ENCODE measurements at places on chromosomes 7 and 10. TPM values are rescaled to one million over a fixed set of nuclear protein-coding genes. Genes with fewer than 3 reads are reported as not detected.

- no peak for DNase-seq
Measured at GRCh38 chr7:55552320-55553023, 19.8 kb downstream of the VOPP1 start.

Gene BTBD16
- not detected for polyA plus RNA-seq

Gene CTAGE15
- not detected for polyA plus RNA-seq

Gene EGR2
- 2.4 TPM for polyA plus RNA-seq

Gene MOGAT3
- 0.58 TPM for polyA plus RNA-seq

DNA sequence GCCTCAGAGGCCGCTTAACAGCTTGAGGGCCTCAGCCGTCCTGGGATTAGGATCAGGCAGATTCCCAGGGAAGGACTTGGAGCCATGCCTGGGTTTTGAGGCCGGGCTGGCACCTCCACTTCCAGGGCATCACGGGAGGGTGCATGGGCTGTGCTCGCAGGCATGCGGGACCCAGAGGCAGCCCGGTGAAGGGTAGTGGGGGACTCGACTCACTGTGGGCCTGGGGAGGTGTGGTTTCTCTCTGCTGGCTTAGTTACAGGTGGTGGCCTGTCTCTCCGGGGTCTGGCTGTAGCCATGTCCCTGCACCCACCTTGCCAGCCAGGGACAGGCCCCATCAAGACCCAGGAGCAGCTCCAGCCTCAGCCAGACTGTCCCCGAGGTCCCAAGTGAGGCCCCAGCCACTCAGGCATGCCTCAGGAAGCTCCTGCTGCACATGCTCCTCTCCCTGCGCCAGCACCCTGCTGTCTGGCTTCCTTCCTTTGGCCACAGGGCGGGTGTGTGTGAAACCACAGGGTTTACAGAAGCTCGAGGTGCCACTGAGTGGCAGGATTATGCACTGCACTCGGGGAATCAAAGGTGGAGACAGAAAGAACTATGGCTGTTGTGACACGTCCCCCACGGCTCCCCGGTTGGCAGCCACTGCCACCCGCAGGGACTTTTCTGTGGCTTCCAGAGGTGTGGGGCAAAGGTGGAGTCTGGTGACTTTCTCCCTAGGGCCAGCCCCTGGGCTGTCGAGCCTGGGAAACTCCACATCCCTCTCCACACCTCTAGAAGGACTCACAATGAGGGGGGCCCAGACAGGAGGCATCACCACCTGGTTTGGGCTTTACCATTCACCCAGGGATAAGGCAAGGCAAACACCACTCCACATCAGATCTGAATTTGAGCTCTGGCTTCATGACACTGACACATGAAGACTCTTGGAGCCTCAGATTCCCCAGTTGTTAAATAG is 19.7 kb downstream of the GOLGA7B start:
- DNase-seq, result peak; percentile 71

DNA sequence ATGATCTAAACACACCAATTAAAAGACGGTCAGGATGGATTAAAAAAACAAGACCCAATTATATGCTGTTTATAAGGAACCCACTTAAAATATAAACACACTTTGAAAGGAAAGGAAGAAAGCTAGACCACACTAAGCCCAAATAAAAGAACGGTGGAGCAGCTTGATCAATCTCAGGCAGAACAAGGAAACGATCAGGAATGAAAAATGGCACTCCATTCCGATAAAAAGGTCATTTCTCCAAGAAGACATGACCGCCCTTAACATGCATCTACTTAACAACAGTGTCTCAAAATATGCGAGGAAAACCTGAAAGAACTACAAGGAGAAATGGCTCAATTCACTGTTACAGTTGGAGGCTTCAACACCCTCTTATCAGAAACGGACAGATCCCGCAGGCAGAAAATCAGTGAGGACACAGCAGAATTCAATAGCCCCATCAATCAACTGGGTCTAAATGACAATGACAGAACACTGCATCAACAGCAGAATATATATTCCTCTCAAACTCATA is 210.0 kb downstream of the MAD1L1 start:
- DNase-seq, result no peak

- DNase-seq, result no peak
Measured at GRCh38 chr7:141462958-141463357, 88.3 kb upstream of the AGK start.

- no peak for DNase-seq
Measured at GRCh38 chr10:28669227-28670173, 7.8 kb upstream of the BAMBI start.

GRCh38 chr10:85620807-85621206 is 745.8 kb downstream of the GRID1 start:
- DNase-seq, result no peak

Gene TAC1
- 1.7 TPM for polyA plus RNA-seq

Gene TWIST1
- polyA plus RNA-seq, result 0.29 TPM

GRCh38 chr7:2175091-2175490 is 57.7 kb downstream of the MAD1L1 start:
- no peak for DNase-seq

DNA sequence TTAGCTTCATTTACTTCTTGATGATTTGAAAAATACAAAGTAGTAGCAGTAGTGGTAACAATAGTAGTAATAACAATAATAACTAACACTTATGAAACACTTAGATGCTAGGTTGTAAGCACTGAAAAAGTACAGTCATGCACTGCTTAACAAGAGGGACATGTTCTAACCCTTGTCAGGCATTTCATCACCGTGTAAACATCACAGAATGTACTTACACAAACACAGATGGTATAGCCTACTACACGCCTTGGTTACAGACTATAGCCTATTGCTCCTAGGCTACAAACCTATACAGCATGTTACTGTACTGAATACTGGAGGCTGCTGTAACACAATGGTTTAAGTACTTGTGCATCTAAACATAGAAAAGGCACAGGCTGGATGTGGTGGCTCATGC is 60.6 kb downstream of the PUS7 start:
- DNase-seq, result no peak

Gene CLDN4
- polyA plus RNA-seq, result 69.3 TPM

Gene DLG5
- 15.6 TPM for polyA plus RNA-seq

Gene IDE
- polyA plus RNA-seq, result 7.3 TPM

GRCh38 chr7:97480772-97481390 is 251.0 kb upstream of the TAC1 start:
- DNase-seq, result no peak

DNA sequence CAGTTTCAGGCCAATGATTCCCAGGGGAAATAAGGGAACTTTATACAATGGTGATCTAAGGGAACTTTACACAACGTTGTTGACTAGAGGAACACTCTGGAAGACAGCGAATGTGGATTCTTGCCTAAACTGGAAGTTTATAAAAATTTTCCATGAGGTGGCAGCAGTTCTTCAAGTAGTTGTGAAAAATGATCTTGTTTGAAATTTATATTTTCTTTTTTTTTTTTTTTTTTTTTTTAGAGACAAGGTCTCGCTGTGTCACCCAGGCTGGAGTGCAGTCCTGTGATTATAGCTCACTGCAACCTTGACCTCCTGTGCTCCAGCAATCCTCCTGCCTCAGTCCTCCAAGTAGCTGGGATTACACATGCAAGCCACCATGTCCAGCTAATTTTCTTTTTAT is 32.1 kb upstream of the GTF2I start:
- DNase-seq, result no peak

DNA sequence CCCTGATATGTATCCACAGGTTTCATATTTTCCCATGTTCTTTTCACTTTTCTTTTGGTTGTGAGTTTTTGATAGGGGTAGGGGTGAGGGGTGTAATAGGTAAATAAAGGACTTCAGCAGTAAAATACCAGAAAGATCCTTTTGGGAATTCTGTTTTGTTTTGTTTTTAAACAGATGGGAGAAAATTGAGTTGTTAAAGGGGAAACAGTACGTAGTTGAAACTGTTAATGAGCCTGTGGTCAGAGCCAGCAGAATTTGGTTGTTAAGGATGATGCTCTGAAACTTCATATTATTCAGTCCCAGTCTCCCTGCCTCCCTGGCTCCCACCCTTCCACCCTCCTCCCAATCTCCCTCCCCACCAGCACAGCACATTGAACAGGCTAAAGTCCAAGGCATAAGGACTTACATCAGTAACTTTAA is 195.9 kb downstream of the CREB5 start:
- no peak for DNase-seq

DNA sequence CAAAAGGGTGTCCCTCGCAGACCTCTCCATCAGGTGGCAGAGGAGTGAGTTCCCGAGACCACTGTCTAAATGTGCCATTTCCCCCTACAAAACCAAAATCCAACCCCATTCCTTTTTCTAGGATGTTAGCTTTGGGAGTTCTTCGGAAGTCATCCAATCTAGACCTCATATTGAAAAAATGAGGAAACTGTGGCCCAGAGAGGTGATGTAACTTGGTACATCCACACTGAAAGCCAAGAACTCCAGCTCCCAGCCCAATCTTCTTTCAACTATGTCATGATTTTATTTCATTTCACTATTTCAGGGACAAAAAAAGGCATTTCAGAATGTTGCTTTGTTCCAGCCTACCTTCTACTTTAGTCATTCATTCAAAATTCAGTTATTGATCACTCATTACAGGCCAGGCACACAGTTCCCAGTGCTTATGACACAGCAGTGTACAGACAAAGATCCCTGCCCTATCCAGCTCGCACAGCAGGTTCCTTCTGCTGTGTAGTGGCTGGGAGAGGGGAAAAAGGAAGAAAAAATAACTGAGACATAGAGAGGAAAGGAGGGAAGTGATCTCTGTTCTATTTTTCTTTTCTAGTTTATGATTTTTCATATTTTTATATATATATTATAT is 35.8 kb downstream of the SCRN1 start:
- DNase-seq, result no peak

Gene GBX1
- polyA plus RNA-seq, result not detected

DNA sequence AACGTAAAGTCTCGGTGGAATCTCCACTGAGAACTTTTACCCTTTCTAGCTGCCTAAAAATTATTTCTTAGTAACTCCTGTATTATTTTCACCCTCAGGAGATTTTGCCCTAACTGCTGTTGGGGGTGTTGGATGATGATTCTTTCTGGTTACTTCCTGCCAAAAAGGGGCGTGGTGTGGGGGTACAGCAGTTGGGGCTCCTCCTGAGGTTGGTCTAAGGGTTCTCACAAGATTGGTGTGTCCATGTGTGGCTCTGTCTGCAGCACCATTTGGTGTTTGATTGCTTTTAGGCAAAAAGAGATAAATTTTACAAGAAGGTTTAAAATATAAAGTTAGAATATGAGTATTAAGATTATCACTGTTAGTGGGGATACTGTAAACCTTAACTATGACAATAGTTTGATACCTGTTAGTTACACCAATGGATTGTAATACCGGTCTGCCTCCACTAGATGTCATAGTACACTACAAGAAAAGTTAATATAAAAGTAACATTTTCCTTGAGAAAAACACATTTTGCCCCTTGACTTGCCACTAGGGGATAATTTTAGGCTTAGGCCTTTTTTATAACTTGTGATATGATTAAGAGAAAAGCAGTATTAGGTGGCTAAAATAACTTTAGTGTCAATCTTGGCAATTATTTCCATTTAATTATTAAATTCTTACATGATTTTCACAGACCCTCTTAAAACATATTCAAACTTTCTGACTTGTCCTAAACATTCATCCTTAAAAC is 928.7 kb downstream of the IPMK start:
- peak; percentile 44 for DNase-seq

Gene BAIAP2L1
- polyA plus RNA-seq, result 24.7 TPM

GRCh38 chr10:80471001-80471400 is 16.9 kb downstream of the TSPAN14 start:
- DNase-seq, result no peak

Gene VDAC2
- 89.8 TPM for polyA plus RNA-seq

Gene SHOC2
- polyA plus RNA-seq, result 7.6 TPM

GRCh38 chr7:30322271-30323005 is 38.0 kb downstream of the ZNRF2 start:
- DNase-seq, result no peak

Gene GPNMB
- polyA plus RNA-seq, result 0.61 TPM

Data from H1 (cell line).